Activated CD4-positive, alpha-beta T cell treated with anti-CD3 and anti-CD28 coated beads, Interleukin-2, amount 50 U/mL, for 1 hour (primary cell): ENCODE measurements at places on chromosomes 5 and 9.

- no peak for DNase-seq
These were observed 9.9 kb downstream of the SLC25A25 start for GRCh38 chr9:128077847-128078503.

GRCh38 chr9:125476645-125477044 is 215.0 kb downstream of the GAPVD1 start:
- DNase-seq, result no peak

- DNase-seq, result no peak
These were observed 5.5 kb upstream of the N4BP3 start for GRCh38 chr5:178107756-178108310.

DNA sequence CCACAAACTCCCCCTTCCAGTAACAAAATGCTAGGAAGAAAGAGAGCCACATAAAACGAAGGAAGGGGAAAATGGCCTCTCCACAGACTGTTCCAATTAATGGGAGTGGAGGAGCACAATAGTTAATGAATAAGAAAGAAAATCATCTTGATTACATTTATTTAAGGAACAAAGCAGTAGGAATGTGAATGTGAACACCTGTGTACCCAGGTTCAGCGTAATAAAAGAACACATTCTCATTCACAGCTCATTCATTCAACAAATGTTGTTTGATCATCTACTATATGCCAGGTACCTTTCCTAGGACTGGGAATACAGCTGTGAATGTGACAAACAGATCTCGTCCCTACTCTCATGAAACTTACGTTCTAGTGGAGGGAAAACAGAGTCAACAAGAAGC is 35.7 kb downstream of the SIL1 start:
- no peak for DNase-seq

GRCh38 chr5:163106098-163106497 is 331.3 kb upstream of the CCNG1 start:
- DNase-seq, result no peak

DNA sequence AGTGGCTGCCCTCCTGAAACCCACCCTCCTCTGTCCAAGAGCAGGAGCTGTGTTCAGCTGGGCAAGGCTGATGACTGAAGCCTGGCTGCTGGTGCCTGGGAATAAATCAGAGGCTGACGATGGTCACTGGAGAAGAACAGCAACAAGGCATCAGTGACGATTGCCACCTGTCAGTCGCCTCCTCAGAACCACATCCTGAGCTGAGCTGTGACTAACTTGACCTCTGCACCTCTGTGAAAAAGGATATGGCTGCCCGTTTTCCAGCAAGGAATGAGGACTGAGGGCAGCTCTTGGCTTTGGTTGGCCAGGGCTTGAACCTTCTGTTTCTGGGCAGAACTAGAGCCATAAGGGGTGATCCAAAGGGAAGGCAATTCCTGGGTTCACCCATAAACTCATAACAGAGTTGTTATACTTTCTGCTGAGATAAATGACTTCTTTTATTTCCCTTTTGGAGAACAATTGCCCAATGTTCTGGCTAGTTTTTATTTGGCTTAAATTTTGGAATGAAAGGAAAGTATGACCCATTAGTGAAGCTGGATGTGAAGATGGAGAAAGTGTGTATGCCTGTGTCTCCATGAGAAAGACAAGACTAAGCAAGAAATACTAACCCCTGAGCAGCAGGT is 40.1 kb downstream of the TRIP13 start:
- DNase-seq, result no peak

GRCh38 chr5:73376618-73377170 is 71.9 kb downstream of the FOXD1 start:
- DNase-seq, result no peak

- no peak for DNase-seq
These were observed 53.7 kb upstream of the TEX48 start for GRCh38 chr9:114735704-114736103.

DNA sequence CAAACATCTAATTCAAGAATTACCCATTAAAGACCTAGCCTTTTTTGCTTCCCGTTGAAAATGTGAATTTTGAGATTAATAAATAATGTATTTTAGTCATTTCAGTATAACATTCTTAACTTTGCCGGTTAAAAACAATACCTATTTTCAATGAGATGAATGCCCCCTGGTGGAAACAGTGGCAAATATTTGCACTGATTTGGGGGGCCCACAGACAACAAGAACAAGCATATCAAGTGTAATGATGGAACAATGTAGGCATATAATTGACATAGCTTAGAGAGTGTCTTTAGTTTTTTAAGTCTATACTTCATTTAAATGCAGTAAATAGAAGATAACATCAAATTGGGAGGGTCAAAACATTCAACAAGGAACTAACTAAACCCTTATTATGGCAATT is 111.9 kb downstream of the NTRK2 start:
- DNase-seq, result no peak

- DNase-seq, result no peak
These were observed 118.7 kb downstream of the GAS1 start for GRCh38 chr9:86828631-86829030.
